ENCODE measurements at places on chromosomes 4 and X.

DNA sequence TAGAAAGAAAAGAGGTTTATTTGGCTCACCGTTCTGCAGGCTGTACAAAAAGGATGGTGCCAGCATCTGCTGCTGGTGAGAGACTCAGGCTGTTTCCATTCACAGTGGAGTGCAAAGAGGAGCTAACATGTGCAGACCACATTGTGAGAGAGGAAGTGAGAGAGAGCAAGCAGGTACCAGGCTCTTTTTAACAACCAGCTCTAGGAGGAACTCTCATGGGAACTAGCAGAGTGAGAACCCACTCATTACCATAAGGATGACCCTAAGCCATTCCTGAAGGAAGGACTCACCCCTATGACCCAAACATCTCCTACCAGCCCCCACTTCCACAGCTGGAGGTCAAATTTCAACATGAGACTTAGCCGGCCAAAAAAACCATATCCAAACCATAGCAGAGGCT lies 158.6 kb upstream of the ADGRL3 start:
- no peak for DNase-seq

GRCh38 chr4:55381502-55381901 lies 14.3 kb upstream of the TMEM165 start:
- DNase-seq, result no peak

GRCh38 chrX:118524344-118524743 lies 28.7 kb downstream of the DOCK11 start:
- no peak for DNase-seq

DNA sequence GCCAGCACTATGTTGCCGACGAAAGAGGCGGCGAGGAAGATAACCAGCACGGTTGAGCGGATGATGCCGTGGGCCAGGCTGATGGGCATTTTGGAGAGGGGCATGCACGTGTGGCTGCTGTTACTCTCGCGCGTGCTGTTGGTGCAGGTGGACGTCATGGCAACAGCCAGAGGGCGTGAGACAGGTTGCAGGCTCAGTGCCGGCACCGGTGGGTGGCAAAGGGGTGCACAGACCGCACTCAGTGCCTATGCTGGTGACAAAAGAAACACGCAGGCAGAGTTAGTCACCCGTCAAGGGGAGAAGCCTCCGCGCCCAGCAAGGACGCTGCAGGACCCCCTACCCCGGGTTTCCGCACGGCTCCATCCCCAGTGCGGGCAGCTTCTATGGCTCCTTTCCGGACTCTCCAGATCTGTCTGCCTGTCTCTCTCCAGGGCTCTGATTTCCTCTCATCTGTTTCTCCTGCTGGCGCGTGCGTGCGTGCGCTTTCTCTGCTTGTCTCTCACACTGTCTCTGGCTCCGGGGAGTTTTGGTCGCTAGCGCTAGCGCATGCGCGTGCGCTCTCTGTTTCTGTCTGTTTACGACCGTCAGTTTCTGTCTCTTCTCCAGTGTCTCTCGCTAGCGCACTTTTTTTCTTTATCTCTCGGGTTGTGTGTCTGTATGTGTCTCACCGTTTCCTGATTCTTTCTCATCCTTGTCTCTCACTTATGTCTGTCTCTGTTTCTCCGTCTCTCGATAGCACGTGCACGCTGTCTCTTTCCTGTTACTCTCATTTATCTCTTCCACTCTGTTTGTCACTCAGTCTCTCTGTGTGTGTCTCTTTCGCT lies 2.1 kb downstream of the GPR101 start:
- no peak for DNase-seq

GRCh38 chr4:37666625-37667071 lies 19.5 kb downstream of the RELL1 start:
- DNase-seq, result no peak

All from stimulated activated CD8-positive, alpha-beta memory T cell treated with anti-CD3 and anti-CD28 coated beads, Interleukin-7, amount 100 ng/mL, for 1 hour (primary cell).